ENCODE measurements at places on chromosomes 7 and 10. TPM values are rescaled to one million over a fixed set of nuclear protein-coding genes. Genes with fewer than 3 reads are reported as not detected.

- H3K27ac ChIP-seq = no peak overlapping the region
- no peak for DNase-seq
- no peaks in the 10 kb centered on the region for H3K27me3 ChIP-seq
- no peak overlapping the region for H3K4me3 ChIP-seq
- H3K36me3 ChIP-seq = peaks cover 6% of the 10 kb centered on the region
- no peaks in the 10 kb centered on the region for H3K4me1 ChIP-seq
These were observed 175.3 kb upstream of the SH2B2 start for GRCh38 chr7:102111061-102112041.

- H3K27me3 ChIP-seq = peaks cover 61% of the 10 kb centered on the region
- no peaks in the 10 kb centered on the region for H3K4me1 ChIP-seq
- no peak overlapping the region for H3K4me3 ChIP-seq
These were observed 2.8 kb downstream of the SP8 start for GRCh38 chr7:20783700-20784387.

DNA sequence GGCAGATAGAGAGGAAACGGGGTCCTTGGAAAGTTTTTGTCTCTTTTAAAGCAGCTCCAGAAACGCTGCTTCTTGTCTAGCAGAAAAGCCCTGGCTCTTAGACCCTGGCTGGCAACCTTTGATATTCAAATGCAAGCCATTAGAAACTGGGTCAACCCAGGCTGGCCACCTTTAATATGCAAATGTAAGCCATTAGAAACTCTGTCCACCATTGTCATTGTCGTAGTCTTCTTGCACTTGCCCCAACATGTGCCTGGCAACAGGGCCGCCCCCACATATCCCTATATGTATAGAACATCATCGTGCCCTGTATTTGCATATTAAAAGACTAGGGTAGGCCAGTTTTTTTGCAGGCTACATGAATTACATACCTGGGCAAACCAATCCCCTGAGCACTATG, 621.3 kb upstream of the DPP6 start:
- no peak overlapping the region for H3K27ac ChIP-seq
- DNase-seq = no peak
- no peaks in the 10 kb centered on the region for H3K36me3 ChIP-seq
- no peaks in the 10 kb centered on the region for H3K27me3 ChIP-seq
- no peaks in the 10 kb centered on the region for H3K4me1 ChIP-seq
- no peak overlapping the region for H3K4me3 ChIP-seq

Gene ZNF716
- total RNA-seq = not detected

Gene ZSCAN21
- total RNA-seq = 6.0 TPM

Gene GRK5
- total RNA-seq = 5.9 TPM

All from right lobe of liver (tissue), 6 donors.